ENCODE measurements at places on chromosomes 1 and 21. TPM values are rescaled to one million over a fixed set of nuclear protein-coding genes. Genes with fewer than 3 reads are reported as not detected.

DNA sequence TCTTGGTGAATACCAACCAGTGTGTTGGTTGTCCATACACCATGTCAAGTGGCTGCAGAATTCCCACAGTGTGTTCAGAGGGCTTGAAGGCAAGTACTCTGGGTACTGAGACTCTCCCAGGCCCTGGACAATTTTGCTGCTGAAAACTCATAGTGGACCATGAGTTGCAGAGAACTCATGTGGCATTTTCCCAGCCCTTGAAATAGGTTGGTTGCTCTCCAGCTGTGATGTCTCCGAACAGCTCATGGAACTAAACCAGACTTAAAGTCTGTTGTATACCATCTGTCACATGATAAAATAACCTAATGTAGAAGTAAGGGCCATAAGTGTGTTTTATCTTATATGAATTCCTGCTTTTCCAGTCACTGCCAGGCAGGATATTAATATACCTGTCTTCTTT lies 67.8 kb downstream of the RGS2 start:
- no peak overlapping the region for H3K4me3 ChIP-seq
- H3K4me1 ChIP-seq, result peaks cover 8% of the 10 kb centered on the region
- no peaks in the 10 kb centered on the region for H3K27me3 ChIP-seq

DNA sequence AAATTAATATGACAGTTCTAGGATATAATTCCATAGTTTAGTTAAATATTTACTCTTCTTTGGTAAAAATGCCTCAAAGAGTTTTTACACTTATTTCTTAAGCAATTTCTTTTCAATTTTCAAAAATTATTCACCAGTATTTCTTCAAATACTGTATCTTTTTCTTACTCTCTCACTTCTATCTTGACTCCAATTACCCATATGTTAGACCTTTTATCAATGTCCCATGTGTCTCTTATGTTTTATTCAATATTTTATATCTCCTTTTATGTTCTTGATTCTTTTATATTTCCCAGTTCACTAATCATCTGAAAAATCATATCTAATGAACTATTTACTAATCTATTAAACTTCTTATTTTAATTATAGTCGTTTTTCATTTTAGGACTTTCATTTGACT lies 11.5 kb upstream of the LRIF1 start:
- no peaks in the 10 kb centered on the region for H3K36me3 ChIP-seq
- H3K27me3 ChIP-seq, result peaks cover 2% of the 10 kb centered on the region
- no peak overlapping the region for H3K27ac ChIP-seq

DNA sequence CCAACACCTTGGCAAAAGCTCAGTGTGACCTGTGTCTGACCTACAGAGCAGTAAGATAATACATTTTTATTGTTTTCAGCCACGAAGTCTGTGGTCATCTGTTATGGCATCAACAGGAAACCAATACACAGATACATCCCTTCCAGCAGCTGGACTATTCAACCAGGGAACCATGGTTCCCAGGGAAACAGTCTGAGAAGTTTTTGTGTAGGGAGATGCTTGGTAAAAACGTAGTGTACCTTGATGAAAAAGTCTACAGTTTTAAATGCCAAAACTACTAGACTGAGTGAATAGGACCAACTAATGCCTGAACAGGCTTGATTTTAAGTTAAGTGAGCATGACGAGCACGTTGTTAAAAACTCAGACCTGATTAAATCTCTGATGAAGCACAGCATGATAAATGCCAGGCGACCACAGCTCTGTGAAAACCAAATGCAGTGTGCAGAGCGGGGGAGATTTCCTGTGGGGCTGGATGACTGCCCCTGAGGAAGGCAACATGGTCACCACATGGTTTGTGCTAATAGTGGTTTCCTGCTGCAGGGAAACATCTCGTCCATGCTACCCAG lies 228.9 kb downstream of the TNR start:
- no peak for DNase-seq
- no peak overlapping the region for H3K4me3 ChIP-seq
- peaks cover 9% of the 10 kb centered on the region for H3K4me1 ChIP-seq

DNA sequence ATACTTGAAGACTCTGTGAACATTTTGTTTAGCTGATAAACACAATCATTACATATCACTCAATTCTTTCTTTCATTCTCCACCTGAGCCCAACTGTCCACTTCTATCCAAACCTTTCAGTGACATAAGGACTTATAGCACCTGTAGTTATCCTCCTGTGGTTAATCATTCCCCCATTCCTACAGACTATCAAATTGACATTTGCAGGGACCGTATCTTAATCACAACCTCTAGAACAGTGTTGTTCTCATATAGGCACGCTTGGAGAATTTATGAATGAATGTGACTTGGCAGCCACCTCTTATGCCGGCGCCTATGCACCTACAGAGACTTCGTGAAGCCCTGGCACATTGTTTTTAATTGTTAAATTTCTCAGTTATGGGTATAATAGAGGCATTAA lies 83.9 kb upstream of the CXADR start:
- H3K4me1 ChIP-seq, result no peaks in the 10 kb centered on the region
- no peaks in the 10 kb centered on the region for H3K36me3 ChIP-seq
- no peak overlapping the region for H3K27ac ChIP-seq
- DNase-seq, result no peak

DNA sequence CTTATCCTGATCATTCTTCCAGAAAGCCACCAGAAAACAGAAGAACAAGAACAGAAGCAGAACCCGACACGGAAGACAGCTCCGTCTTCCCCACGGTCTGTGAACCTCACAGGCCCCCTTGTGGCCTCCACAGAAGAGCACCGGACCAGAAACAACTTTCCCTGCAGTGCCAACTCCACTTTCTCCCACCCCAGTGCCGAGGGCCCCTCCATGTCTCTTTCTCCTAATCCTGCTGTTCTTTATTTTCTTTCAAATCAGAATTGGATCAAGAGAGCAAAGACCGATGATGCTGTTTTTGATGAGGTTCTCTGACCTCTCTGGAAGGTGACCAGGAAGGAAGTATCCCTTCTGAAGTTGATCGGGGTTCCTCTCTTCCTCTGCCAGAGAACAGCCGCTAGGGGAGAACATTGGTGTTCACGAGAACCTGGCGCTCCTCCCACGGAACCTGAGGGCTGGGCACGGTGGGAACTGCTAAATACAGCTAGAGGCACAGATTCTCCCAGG lies 58.9 kb upstream of the CTTNBP2NL start:
- H3K4me1 ChIP-seq, result no peaks in the 10 kb centered on the region
- H3K36me3 ChIP-seq, result no peaks in the 10 kb centered on the region
- no peak overlapping the region for H3K4me3 ChIP-seq
- no peaks in the 10 kb centered on the region for H3K27me3 ChIP-seq

GRCh38 chr1:229167318-229167717 lies 103.6 kb upstream of the RAB4A start:
- H3K36me3 ChIP-seq, result no peaks in the 10 kb centered on the region
- no peaks in the 10 kb centered on the region for H3K27me3 ChIP-seq
- no peaks in the 10 kb centered on the region for H3K4me1 ChIP-seq
- no peak for DNase-seq
- H3K27ac ChIP-seq, result no peak overlapping the region

GRCh38 chr1:188243456-188243855 lies 1414.7 kb downstream of the PLA2G4A start:
- no peak overlapping the region for H3K27ac ChIP-seq
- DNase-seq, result no peak
- no peaks in the 10 kb centered on the region for H3K4me1 ChIP-seq
- H3K27me3 ChIP-seq, result no peaks in the 10 kb centered on the region

DNA sequence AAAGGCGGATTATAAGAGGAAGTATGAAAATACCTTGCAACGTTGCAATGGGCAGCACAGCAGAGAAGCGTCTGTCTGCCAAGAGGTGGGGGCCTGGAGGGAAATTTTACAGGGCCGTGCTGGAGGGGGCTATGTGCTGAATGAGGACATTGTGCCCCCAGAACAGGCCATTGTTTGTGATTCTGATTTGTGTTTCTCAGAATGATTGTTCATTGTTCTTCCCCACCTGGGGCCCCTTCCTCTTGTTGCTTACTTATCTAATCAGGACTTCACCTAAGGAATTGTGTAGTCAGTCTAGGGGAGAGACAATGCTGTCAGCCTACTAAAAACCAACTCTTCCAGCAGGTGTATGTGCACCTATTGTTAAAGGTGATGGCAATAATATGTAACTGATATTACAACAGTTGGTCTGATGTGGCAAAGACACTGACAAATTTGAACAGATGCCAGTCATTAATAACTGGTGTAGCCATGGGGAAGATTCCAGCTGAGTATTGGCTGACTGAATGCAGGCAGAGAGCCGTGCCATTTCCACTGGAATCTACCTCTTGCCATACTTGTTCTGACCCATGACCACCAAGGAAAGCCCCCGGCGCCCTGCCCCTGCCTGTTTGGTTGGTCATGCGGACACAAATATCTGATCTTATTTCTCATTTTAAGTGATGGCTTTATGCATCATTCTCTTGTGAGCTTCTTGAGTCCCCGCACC lies 45.2 kb upstream of the PSEN2 start:
- no peaks in the 10 kb centered on the region for H3K36me3 ChIP-seq
- no peak overlapping the region for H3K27ac ChIP-seq
- DNase-seq, result no peak
- H3K4me3 ChIP-seq, result no peak overlapping the region
- H3K4me1 ChIP-seq, result no peaks in the 10 kb centered on the region

The AMY1C gene
- polyA plus RNA-seq, result not detected

The ANKRD65 gene
- 0.13 TPM for polyA plus RNA-seq

The SLC5A9 gene
- polyA plus RNA-seq, result 1.4 TPM

The PADI2 gene
- polyA plus RNA-seq, result 2.9 TPM

The TSPAN2 gene
- polyA plus RNA-seq, result 29.4 TPM

The ELAPOR1 gene
- polyA plus RNA-seq, result 0.15 TPM

The ST6GALNAC5 gene
- 3.6 TPM for polyA plus RNA-seq

Data from aorta (tissue), 5 donors.